ENCODE measurements at places on chromosomes 11 and 22.

GRCh38 chr22:38952281-38952993 lies 5.0 kb upstream of the APOBEC3A start:
- DNase-seq, result no peak

- DNase-seq, result no peak
These were observed at the start of gene CXCR5 for GRCh38 chr11:118883368-118884071. Gene CXCR5 (plus strand): TSS chr11:118883892. CDS start chr11:118883942, 50 bp downstream.

DNA sequence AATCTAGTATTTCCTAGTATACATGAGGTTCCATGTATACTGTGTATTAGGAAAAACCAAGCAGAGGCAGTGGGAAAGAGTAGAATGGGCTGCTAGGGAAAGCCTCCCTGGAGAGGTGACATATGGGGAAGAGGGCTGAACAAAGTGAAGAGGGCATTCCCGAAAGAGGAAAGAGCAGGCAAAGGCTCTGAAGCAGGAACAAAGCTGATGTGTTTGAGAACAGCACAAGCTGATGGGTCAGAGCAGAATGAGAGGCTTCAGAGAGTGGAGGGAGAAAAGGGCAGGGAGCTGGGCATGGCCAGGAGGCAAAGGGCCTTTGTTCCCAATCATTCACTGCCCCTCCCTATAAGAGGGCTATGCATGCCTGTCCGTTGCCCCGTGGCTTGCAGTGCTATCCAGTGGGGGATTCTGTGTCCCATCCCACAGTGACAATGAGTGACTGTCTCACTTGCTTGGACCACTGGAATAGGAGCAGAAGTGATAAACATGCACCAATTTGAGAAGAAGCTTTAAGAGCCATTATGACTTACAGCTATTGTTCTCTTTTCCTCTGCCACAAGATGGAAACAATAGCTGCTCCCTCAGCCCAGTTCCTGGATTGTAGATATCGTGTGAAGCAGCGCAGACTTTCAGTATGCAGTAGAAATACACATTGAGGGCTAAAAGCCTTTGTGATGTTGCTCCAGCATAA lies 39.6 kb downstream of the GALNT18 start:
- DNase-seq, result no peak

- DNase-seq, result peak; percentile 90
These were observed 4.4 kb downstream of the BCL9L start for GRCh38 chr11:118921121-118921928.

DNA sequence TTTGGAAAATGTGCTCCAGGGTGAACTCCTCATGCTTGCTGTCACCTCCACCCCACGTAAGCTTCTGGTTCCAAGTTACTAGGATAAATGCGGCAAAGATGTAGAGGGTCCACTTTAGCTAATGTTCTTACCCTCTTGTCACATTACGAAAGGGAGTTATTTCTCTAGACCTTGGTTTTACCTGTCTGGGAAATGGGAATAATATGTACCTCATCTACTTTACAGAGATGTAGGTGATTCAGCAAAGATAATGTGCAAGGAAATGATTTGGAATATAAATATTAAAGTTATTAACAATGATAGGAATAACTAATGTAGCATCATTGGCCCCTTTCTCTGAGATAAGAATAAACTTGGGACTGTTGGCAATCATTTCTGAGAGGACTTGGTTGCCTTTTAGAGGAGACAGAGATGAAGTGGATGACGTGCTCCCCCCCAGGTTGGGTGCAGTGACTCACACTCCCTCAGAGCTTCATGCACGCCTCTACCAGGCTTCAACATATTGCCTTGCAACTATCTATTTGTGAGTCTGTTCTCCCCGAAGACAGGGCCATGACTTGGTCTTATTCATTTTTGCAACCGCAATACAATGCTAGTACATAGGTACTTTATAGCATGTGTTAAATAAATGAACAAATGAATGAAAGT lies 97.1 kb downstream of the ME3 start:
- DNase-seq, result no peak

DNA sequence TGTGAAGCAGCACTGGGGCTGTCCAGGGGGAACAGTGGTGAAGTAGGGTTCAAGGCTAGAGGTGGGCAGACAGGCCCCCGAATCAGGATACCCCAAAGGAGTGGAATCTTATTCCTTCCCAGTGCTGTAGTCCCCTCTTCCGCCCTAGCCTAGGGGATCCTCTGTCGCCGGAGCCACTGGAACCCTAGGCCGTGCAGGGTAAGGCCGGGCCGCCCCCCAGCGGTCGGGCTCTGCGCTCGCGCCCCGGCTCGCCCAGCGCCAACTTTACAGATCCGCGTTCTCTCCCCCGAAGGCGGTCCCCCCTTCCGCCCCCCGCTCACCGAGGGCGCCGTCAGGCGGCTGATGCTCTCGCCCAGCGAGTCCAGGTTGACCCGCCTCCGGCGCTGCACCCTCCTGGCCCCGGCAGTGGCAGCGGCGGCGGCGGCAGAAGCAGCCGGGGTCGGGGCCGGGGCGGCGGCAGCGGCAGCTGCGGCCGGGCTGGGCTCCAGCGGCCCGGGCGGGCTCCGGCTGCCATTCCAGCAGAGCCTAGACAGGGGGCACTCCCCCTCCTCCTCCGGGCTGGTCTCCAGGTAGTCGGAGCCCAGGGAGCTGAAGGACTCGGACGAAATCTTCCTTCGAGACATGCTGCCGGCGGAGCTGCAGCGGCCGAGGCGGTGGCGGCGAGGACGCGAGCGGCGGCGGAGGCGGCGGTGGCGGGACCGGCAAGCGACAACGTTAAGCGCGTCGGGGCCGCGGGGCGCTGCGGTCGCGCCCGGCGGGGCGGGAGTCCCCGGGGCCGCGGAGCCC lies 650 bp downstream of the GUCY1A2 start:
- peak; percentile 33 for DNase-seq

DNA sequence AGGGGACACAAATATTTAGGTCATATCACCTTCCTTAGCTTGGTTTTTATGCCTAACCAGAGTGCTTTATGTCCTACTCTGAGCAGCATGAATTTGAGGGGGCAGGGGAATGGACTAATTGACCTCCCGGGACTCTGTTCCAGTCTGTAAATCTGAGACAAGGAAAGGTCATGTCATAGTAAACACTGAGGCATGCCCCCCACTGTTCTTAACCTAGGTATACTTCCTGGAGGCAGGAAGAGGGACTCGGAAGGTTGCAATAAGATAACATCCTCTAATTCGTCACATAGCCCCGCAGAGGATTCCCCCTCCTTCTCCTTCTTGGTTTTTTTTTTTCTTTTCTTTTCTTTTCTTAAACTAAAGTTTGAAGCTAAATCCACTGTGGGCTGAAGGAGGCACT lies 540.3 kb upstream of the CADM1 start:
- DNase-seq, result no peak

DNA sequence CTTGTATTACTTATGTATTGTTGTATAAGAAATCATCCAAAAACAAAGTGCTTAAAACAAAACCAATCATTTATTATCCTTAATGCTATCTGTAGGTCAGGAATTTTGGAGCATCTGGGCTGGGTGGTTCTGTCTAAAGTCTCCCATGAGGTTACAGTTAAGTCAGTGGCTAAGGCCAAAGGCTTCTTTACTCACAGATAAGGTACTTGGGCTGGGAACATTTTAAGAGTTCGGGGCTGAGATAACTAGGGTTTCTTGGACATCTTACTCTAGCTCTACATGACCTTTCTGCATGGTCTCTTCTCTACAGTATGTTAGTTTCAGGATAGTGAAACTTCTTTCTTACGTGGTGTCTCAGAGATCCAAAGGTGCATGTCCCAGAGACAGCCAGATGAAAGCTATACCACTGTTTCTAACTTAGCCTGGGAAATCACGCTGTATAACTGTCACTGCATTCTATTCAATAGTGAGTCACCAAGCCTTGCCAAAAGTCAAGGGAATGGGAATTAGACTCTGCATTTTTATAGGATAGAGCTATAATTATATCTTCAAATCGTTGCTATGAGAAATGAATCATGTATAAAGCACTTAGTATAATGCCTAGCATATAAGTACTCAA lies 29.6 kb downstream of the SOX6 start:
- DNase-seq, result no peak

DNA sequence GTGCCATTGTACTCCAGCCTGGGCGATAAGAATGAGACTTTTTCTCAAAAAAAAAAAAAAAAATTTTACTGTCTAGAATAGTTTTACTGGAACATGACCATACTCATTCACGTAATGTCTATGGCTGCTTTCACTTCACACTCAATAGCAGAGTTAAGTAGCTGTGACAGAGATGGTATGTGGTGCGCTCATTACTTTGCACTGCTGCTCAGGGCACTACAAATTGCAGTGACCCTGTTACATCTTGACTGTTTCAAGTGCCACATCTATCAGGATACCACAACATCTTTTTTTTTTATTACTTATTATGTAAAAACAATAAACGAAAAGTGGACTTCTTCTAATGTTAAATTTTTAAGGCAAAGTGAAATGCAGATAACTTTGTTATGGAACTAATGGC lies 110.3 kb downstream of the ARHGAP20 start:
- no peak for DNase-seq

GRCh38 chr11:78022397-78023396 lies at the start of gene KCTD14:
Gene KCTD14 (minus strand): TSS chr11:78023276. CDS start chr11:78023249, 27 bp downstream.
- DNase-seq, result no peak

DNA sequence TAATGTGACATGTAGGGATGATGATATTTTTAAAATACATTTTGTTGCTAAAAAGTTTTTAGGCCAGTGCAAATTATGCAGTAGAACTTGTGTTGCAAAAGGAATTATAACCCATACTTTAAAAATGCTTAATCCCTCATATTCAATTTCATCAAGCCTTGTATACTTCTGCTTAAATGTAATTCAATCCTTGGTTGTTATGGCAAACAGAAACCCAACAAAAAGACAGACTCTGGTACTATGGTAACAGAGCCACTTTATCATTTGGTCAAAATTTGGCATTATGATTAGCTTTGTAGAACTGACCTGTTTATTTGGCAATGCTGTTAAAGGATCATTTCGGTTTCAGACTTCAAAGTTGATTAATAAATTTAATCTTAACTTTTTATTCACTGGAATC lies 284.8 kb downstream of the TMEM135 start:
- no peak for DNase-seq

DNA sequence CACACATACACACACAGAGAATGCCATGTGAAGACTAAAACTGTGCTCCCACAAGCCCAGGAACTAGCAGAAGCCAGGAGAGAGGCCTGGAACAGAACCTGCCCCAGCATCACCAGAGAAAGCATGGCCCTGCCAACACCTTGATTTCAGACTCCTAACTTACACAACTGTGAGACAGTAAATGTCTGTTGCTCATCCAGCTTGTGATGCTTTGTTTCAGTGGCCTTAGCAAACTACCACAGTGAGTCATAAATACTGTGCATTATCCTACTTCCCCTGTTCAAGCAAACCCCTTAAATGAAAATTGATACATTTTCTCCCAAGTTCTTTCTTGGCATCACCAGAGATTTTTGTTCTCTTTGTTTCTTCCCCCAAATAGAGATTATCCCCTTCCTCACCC lies 1539.4 kb upstream of the TENM4 start:
- DNase-seq, result peak; percentile 27

DNA sequence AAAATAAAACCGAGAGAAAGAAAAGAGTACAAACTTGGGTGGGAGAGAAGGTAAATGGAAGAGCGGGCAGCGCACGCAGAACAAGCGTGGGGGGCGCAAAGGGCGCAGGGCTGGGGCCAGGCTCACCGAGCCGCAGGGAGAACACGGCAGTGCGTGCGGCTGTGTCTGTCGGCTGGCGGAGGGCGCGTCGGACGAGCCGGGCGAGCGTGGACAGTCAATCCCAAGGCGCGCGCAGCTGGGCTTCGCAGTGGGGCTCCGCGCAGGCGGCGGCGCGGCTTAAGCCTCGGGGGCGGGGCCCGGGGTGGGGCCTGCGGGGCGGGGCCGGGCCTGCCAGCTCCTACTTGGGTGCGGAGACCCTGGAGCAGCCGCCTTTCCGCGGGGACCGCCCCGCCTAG lies at the start of gene UCP2:
Gene UCP2, minus strand, starts transcription at position 249 of the 395 bp plus-strand sequence. CDS start 4,465 bp downstream, outside the sequence.
- DNase-seq, result no peak

- DNase-seq, result no peak
These were observed 15.5 kb downstream of the PRMT3 start for GRCh38 chr11:20403059-20403458.

DNA sequence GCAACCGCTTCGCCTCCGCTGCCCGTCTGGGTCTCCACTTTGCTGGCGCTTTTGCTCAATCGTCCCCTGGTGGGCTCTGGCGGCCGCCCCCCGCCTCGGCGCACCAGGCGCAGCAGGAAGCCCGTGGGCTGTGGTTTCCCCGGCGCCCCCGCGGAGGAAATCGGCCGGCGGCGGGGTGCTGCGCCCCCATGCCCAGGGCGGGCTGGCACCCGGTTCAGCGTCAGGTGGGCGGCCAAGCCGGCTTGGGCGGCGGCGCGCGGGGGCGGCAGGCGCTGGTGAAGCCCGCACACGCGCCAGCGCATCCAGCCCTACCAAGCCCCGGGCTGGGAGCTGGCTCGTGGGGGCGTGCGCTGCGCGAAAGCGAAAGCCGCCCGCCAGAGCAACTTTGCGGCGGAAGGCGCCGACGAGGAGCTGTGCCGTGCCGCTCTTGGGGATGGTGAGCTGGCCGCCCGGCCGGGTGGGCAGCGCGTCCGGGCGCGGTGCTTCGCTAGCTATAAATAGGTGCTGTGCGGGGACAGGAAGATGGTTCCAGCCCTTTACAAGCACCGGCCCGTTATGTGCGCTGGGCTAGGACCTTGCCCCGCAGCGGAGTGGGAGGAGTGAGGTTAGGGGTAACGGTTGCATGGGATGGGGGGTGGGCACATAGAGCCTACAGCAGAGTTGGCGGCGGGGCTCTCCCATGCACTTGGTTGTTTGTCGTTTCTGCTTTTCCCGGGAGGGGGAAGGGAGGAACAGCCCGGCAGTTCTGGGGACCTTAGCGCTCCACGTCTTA lies 25.0 kb upstream of the SUSD2 start:
- DNase-seq, result peak; percentile 32

- DNase-seq, result no peak
These were observed 49.1 kb downstream of the RCN1 start for GRCh38 chr11:32139896-32140520.

- no peak for DNase-seq
These were observed 1674.6 kb downstream of the LRRC4C start for GRCh38 chr11:39784873-39785272.

DNA sequence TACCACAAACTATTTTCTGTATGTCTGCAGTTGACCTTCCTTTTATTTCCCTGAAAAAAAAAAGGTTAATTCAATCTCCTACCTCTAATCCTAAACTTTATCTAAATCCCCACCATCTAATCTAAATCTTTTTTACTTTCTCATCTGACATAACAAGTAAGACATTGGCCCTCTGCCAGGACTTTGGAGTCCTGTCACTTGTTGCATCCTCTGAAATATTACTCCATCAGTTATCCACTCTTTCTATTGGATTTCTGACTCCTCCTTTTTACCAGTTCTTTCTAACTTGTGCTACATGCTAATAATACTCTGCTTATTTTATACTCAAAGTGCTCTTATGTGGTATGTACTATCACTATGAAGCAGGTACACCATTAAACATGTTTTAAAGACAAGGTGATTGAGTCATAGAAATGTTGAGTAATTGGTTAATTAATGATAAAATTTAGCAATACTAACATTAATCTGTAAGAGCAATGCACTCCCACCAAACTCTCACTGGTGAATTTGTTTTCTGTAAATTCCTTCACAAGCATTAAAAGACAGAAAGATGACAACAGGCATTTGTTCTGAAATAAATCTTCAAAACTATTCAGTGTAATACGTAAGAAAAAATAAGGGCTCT lies 914.2 kb upstream of the RAG2 start:
- no peak for DNase-seq
